ENCODE measurements at places on chromosomes 5 and 9. TPM values are rescaled to one million over a fixed set of nuclear protein-coding genes. Genes with fewer than 3 reads are reported as not detected.

- no peak for DNase-seq
Observed at GRCh38 chr9:137286975-137287383, 9.5 kb downstream of the TOR4A start.

DNA sequence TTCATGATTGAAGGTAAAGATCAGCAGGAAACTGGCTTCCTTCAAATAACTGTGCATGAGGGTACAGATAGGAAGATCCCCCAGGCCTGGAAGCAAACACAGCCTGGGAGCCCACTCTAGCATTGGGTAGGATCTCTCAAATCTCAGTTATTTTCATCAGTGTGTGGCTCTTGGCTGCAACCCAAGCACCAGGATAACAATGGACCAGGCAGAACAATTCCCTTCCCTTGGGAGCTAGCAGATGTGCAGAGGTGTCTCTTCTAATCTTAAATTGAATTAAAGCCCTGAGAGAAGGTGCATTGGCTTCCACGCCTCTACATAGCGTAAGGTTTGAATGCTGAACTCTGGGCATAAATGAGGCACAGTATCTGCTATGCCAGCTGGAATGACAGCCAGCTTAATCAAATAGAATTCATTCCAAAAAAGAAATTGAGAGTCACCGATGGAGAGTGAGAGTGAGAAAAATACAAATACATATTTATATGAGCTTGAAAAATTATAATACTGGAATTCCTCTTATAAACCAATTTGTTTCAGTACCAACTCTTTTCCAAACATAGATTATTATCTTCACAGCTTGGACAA lies 957.3 kb downstream of the CDH12 start:
- no peak for DNase-seq

DNA sequence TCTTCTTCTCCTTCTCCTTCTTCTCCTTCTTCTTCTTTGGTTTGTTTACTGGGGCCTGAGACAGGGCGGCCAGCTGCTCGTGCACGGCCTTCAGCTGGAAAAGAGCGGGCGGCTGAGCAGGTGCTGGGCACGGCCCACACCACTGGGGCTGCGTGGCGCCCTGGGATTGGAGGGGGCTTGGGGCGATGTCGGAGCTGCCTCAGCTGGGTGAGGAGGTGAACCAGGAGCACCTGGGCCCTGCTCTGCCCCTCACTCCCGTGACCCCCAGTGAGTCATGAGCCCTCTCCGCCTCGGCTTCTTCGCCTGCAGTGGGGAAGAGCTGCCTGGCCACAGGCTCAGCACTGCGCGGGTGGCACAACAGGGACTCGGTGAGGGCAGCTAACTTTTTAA lies 14.9 kb downstream of the BRD3OS start:
- no peak for DNase-seq

GRCh38 chr9:88074931-88075330 lies 63.3 kb downstream of the SPATA31C2 start:
- DNase-seq = no peak

- DNase-seq = no peak
Observed at GRCh38 chr5:12023614-12024241, 119.5 kb upstream of the CTNND2 start.

DNA sequence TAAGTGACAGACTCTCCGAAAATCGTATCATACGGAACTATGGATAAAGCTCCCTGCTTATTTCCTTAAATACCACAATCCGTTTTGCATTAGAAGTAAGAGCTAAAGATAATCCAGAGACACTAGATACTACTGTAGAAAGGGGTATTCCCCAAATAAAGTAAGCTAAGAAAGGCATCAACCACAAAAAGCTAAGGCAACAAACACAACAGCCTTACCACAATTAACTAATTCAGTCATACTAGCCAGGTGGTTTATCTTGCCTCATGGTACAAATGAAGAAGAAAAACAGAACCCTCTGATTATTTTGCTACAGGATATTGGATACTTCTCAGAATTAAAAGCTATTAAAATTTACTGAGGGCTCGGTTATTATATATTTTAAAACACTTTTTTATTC lies 14.1 kb downstream of the ERP44 start:
- no peak for DNase-seq

GRCh38 chr5:149283626-149284480 lies 12.2 kb downstream of the AFAP1L1 start:
- DNase-seq = no peak

Gene KCNV2
- total RNA-seq = not detected

Gene CYLC2
- total RNA-seq = not detected

All from sigmoid colon (tissue), 7 donors.